ENCODE measurements at places on chromosomes 5 and 9. TPM values are rescaled to one million over a fixed set of nuclear protein-coding genes. Genes with fewer than 3 reads are reported as not detected.

The CACFD1 gene
- total RNA-seq, result 9.4 TPM

The FBXO4 gene
- 11.1 TPM for total RNA-seq

The BTF3 gene
- 190 TPM for total RNA-seq

The GPR150 gene
- total RNA-seq, result 0.33 TPM

The AQP7 gene
- total RNA-seq, result not detected

The NR5A1 gene
- total RNA-seq, result not detected

The NUDT12 gene
- 17.2 TPM for total RNA-seq

The FGF10 gene
- 0.89 TPM for total RNA-seq

The IL5 gene
- not detected for total RNA-seq

The CDKN2B gene
- total RNA-seq, result 24.9 TPM

The AIF1L gene
- 0.25 TPM for total RNA-seq

Data from uterine smooth muscle cell (primary cell).